Cortex of kidney (tissue), 1 donor: ENCODE measurements at places on chromosomes 16 and 17.

- no peak for DNase-seq
Observed at GRCh38 chr16:70746040-70746707, 54.8 kb downstream of the VAC14 start.

DNA sequence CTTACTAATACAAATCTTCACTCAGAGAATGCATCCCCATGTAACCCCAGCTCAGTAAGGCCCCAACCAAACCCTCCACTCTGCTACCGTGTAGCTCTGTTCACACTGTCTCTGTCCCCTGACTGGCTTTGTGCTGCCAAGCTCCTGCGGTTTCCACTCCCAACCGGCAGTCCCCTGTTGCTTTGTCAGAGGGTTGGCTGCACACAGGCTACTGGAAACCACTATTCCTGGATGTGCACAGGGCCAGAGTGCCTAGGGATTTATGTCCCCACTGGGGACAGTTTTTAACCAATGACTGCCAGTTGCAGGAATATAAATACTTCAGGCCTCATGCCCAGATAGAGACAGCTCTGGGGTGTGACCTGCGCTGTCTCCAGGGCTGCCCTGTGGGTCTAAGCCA is 157.1 kb upstream of the C16orf82 start:
- no peak for DNase-seq

DNA sequence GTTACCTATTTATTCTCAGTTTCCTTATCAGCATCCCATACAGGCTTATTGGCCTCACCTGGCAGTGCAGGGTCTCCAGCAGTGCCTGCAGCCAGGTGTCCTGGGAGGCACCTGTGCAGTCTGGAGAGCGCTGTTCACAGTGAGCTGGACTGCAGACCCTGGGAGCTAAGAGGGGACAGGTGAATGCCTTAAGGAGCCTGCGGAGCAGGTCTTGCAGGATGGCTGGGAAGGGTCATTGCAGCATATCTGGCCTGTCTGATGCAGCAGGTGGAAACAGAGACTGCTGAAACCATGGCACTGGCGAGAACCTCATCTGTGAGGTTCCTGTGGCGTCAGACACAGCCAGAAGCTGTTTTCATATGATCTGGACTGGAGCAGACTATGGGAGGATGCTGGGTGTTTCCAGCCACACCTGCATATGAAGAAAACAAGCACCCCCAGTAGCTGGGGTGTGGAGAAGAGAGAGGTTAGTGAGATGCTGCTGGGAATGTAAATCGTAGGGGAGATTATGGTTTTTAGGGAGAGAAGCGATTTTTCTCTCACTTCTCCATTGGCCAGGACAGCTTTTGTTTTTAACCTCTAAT is 77.0 kb downstream of the NTN1 start:
- DNase-seq = no peak

GRCh38 chr16:27177031-27177774 is 26.1 kb upstream of the KDM8 start:
- DNase-seq = no peak

GRCh38 chr16:85990861-85991301 is 91.9 kb downstream of the IRF8 start:
- DNase-seq = no peak

DNA sequence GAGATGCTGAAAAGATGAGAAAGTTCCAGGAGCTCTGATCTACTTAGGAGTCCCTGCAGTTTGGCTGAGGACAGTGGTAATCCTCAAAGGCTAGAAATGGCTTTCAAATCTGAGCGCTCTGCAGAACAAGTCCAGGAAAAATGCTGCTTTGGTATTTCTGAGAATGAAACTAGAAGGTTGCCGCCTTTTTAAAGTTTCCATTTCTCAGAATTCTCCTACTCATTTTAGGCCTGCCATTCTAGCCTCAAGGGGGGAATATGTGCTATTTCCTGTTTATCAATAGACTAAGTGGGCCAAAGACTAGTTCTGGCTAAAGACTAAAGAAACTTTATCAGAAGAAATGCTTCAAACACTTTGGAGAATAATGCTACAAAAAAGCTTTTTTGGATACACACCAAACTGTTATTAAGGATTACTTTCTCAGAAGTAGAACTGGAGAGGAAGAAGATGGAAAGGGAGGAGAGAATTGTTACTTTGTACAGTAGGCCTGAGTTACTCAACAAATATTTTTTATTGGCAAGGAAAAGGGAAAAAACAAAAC is at the start of gene SLFN12L:
SLFN12L (minus strand) TSS at position 78 of the 541 bp plus-strand sequence. CDS start 15,314 bp downstream, outside the sequence.
- no peak for DNase-seq
